T-helper 17 cell (primary cell): ENCODE measurements at places on chromosomes 5 and 9. TPM values are rescaled to one million over a fixed set of nuclear protein-coding genes. Genes with fewer than 3 reads are reported as not detected.

ACER2 gene
- total RNA-seq, result 7.8 TPM

SVEP1 gene
- 0.08 TPM for total RNA-seq

MSX2 gene
- total RNA-seq, result 0.12 TPM

CCL27 gene
- not detected for total RNA-seq

LYRM7 gene
- total RNA-seq, result 8.1 TPM

FOXD4L4 gene
- total RNA-seq, result 0.15 TPM

PCDHGA1 gene
- total RNA-seq, result not detected

PLGRKT gene
- 23.5 TPM for total RNA-seq

PCDHGC4 gene
- total RNA-seq, result not detected

DBH gene
- not detected for total RNA-seq

DNA sequence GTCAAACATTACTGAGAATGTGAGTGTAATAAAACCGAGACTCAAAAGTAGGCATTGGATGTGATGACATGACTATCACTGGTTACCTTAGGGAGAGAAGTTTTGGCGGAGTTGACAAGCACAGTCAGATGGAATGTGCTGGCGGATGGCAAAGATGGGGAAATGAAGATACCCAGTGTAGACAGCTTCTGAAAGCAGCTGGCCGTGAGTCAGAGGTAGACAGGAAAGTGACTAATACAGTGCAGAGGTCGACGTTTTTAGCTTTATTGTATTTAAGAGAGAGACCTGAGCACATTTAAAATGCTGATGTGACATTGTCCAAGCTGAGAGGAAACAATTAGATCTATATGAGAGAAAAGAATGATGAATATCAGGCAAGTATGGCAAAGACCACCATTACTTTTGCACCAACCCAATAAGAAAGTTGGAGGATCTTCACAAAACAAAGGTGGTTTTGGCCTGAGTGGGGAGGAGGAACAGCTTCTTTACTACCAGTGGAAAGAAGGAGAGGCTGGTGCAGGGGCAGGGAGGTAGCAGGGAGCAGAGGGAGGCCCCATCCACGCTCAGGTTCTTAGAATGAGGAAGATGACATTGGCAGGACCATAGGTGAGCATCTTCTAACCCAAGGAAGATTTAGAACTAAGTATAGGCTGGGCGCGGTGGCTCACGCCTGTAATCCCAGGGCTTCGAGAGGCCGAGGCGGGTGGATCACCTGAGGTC lies 36.7 kb upstream of the KCNIP1 start:
- DNase-seq, result no peak

- no peak for DNase-seq
Observed at GRCh38 chr5:117947836-117948235, 1040.5 kb downstream of the DTWD2 start.

DNA sequence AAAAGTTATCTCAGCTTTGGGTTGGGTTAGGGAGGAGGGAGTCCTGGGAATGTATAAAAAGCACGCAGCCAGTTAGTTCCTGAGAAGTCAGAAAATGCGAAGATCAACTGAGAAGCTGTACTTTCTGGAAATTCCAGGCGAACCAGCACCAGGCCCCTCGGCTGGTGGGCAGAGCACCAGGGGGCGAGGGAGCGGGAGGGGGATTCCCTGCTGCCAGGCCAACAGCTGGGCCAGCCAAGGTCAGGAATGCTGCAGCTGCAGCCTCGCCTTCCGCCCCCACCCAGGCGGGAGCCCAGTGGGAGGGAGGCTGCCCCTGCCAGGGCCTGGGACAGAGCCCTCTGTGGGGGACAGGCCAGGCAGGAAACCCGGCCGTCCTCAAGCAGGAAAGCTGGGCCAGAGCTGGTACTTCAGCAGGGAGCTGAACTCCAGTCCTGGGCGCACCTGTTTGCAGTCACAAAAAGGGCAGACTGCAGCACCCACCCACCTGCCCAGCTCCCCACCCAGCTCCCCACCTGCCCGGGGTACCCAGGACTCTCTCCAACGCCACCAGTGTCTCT lies 35.5 kb downstream of the VAV2 start:
- DNase-seq, result no peak

DNA sequence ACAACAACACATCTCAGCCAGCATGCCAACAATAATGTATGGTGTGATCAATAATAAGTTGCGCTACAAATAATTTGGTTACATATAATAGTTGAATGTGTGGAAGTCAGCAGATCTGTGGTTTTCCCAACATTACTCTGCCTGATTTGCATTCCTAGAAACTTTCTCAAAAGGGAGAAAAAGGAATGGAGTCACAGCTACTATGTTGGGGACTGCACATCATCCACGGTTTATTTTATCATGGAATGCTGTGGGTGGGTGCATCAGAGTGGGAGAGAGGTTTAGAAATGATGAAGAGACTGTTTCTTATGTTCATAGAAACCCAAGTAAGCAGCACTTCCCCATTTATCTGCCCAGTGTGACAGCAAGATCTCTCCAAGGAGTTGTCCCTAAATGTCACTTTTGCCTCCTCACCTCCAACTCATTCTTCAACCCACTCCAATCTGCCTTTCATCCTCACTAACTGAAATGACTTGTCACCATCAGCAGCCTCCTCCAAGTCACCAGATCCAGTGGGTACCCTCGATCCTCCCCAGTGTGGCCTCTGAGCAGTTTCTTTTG lies 2.8 kb upstream of the SPOCK1 start:
- no peak for DNase-seq

GRCh38 chr5:75465480-75465879 lies 45.9 kb downstream of the CERT1 start:
- DNase-seq, result no peak

DNA sequence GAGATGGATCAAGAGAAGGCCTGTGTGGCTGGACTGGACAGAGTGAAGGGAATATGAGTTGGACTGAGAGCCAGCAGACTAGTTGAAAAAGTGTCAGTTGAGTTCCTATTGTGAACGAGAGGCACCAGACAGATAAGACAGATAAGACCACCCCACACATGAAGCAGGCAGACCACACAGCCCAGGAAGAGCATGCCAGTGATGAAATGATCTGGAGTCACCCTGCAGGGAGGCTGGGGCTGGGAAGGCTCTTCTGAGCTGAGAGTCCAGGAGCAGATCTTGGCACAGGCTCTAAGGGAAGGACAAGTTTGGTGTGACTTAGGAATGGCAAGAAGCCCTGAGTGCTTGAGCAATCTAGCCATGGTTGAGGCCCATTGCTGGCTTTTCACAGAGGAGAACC lies 10.6 kb upstream of the SLC25A48 start:
- DNase-seq, result no peak

- DNase-seq, result no peak
Observed at GRCh38 chr5:74185599-74185998, 454.9 kb downstream of the ENC1 start.

GRCh38 chr5:172107571-172107970 lies 80.5 kb downstream of the STK10 start:
- no peak for DNase-seq

DNA sequence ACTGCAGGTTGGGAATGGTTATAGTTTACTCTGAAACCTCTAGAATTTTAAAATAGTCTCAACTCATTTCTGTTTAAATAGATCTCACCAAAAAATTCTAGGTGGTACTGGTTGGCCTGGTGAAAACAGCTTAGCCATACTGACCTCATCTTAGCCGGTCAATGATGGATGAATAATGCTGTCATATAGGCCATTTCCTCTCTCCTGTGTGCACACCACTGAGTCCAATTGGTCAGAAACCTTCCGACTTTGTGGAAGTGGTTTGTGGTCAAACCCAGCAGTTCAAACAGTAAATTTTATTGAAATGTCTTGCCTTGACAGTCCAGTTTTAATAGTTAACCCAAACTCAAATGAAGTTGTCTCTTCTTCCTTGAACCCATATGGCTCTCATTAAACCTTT lies 98.6 kb downstream of the GIN1 start:
- DNase-seq, result no peak

DNA sequence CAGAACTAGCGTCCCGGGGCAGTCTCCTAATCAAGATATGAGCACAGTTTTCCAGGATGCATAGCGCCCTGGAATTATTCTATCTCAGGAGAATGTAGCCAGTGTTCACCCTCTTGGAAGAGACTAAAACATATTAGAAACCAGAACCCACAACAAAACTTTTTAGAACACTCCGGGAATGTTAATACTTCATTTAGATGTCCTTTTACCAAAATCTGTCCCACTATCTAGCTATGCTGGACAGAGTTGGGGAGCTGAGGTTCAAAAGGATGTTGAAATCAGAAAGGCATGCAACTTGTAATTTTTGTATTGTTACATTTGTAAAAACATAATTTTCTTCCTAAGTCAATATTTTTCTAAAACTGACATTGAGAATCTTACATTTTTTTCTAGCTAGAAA lies 386.5 kb upstream of the RFX3 start:
- no peak for DNase-seq

- no peak for DNase-seq
Observed at GRCh38 chr5:72266862-72267261, 53.2 kb downstream of the MRPS27 start.

- no peak for DNase-seq
Observed at GRCh38 chr5:137181667-137182066, 317.5 kb downstream of the SPOCK1 start.

DNA sequence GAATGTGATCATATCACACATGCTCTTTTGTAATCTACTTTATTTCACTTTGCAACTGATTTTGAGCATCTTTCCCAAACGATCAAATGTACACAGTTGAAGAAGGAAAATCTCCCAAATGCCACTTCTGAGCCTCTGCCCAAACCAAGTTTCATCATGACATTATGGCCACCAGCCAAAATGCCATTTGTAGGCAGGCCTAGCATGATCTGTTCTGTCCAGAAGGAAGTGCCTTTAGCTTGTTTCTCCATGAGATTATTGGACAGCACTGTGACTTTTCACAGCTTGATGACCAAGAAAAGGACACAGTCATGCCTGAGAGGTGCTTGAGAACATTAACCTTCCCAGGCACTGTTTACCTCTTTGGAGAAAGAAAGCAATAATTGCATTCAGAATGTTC lies 73.2 kb upstream of the PIP5K1B start:
- no peak for DNase-seq

GRCh38 chr9:113578882-113579282 lies 115.4 kb downstream of the RGS3 start:
- peak; percentile 66 for DNase-seq

DNA sequence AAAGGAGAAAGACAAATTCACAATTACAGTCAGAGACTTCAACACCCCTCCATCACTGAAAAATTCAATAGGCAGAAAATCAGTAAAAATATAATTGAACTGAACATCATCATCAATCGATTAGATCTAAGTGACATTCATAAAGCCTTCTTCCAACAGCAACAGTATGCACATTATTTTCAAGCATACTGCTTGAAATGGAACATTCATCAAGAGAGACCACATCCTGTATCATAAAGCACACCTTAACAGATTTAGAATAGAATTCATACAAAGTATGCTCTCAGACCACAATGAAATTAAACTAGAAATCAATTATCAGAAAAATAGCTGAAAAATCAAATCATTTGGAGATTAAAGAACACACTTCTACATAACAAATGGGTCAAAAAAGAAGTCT lies 39.1 kb downstream of the ERMP1 start:
- no peak for DNase-seq

DNA sequence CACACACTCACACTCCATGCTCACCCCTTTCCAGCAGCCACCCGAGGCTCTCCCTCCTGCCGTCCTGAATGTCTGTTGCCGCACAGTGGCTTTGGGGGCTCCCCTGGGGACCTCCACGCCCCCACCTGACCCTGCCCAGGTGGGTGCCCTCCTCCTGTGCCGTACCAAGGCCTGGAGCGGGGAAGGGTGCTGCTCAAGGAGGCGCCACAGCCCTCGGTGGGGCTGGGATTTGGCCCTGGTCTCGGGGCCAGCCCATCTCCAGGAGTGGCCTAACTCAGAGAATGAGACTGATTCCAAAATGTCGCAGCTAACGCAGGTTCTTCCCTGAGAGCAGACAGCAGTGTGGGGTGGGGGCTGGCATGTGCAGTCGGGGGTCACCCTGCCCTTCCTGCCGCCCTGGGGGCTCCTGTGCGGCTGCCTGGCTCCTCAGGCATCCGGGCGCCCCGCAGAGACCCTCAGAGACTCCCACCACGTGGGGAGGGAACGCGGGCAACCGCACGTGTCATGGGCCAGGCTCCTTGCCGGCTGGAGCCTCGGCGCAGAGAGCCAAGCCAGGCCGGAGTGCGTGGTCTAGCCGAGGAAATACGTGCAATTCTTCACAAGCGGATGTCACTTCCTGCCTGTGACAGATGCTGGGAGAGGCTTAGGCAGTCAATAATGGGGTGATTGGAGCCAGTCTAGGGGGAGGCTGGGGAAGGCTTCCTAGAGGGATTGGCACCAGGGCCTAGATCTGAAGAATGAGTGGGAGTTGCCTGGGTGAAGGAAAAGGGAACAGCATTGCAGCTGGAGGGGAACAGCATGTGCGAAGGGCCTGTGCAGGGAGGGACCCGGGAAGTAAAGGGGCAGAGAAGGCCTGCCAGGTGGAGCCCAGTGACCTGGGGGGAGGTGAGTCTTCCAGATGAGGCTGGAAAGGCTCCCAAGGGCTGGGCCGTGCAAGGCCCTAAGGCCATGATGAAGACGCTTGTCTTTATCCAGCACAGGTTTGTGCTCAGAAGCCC lies 44.1 kb downstream of the C9orf50 start:
- no peak for DNase-seq

DNA sequence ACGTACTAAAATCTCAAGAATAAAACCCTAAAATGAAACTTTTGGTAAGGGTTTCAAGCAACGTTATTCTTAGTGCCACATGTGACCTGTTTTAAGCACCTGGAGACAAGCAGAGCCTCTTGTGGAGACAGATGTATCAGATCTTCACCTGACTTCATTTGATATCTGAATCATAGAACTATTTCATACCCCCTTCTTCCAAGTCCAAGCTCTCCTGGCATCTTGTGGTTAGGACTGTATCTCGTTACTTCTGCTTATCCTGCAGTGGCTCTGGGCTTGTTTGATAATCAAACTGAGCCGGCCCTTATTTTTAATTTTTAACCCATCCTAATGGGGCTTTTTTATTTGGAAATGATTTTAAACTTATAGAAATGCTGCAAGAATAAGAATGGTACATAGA lies 11.1 kb upstream of the FSD1L start:
- DNase-seq, result no peak

DNA sequence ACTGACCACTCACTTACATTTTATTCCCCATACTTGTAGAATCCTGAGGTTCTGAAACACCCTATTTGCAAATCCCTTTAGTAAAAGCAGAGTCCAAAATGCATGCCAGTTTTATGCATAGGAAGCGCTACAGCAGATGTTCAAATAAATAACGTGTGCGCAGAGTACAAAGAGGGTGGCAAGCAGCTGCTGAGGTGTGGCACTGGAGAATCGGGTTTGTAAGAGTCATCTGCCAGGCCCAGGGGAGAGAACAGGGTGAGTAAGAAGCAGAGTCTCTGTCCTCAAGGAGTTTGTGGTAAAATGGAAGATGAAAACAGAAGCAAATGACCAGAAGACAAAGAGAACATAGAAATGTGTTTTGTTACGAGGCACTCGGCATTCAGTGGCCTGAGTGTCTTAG lies 288.8 kb downstream of the GLIS3 start:
- no peak for DNase-seq

GRCh38 chr5:1511651-1512540 lies 11.9 kb downstream of the LPCAT1 start:
- no peak for DNase-seq

GRCh38 chr5:113150821-113151220 lies 174.2 kb downstream of the DCP2 start:
- no peak for DNase-seq

- no peak for DNase-seq
Observed at GRCh38 chr5:56148453-56148971, 84.6 kb downstream of the ANKRD55 start.

GRCh38 chr5:135304352-135305221 lies 94.4 kb downstream of the MACROH2A1 start:
- DNase-seq, result no peak

GRCh38 chr9:92359394-92359995 lies 33.7 kb downstream of the CENPP start:
- DNase-seq, result no peak

GRCh38 chr9:93578844-93579243 lies 2.5 kb downstream of the PHF2 start:
- DNase-seq, result no peak
